ENCODE measurements at places on chromosomes 16 and 17.
A peak's percentile ranks its signal among the peaks of the same experiment; 100 is the strongest.

- no peak for DNase-seq
Observed at GRCh38 chr16:83051451-83051850, 424.7 kb downstream of the CDH13 start.

DNA sequence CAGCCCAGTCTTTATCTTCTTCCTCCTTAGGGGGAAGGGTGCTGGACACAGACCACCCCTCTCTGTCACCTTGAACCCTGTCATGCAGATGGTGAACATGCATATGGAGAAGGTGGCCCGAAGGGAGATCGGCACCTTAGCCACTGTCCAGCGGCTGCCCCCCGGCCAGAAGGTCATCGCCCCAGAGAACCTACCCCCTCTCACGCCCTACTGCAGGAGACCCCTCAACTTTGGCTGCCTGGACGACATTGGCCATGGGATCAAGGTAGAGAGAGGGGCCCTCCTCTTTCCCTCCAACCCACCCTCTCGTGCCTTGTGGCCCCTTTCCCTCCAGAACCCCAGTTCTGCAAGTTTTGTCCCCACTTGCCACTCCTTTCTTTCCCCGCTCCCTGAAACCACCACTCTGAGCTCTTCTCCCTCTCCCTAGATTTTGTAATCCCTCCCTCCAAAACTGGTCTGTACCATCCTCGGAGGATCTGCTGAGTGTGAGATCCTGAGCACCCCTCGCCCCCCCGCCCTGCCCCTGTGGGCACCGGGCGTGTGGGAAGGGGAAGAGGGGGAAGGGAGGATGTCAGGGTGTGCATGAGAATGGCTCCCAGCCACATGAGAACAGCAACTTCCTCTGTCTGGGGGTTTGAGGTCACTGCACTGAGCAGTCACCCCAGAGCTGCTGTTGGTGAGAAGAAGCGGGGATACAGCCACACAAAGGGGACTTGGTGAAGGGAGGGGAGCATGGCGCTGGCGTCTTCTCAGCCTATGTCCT is 7.3 kb downstream of the ABI3 start:
- no peak for DNase-seq

- DNase-seq: no peak
Observed at GRCh38 chr17:66717641-66718058, 117.3 kb upstream of the CACNG5 start.

DNA sequence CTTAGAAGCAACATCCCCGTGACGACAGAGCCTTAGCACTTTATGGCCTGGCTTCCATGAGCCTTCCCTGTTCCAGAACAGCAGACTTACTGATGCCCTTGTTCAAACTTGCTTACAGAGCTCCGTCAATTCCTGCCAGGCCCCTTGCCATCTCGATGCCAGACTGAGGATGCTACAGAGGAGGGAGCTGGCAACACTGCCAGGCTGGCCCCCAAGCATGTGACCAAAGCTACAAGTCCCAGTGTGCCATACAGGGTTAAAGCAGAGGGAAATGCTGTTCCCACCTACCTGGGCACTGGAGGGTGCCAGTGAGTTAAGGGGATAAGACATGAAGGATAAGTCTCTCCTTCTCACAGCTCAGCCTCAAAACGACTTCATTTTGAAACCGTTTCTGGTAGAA is 33.5 kb upstream of the SREBF1 start:
- no peak for DNase-seq

DNA sequence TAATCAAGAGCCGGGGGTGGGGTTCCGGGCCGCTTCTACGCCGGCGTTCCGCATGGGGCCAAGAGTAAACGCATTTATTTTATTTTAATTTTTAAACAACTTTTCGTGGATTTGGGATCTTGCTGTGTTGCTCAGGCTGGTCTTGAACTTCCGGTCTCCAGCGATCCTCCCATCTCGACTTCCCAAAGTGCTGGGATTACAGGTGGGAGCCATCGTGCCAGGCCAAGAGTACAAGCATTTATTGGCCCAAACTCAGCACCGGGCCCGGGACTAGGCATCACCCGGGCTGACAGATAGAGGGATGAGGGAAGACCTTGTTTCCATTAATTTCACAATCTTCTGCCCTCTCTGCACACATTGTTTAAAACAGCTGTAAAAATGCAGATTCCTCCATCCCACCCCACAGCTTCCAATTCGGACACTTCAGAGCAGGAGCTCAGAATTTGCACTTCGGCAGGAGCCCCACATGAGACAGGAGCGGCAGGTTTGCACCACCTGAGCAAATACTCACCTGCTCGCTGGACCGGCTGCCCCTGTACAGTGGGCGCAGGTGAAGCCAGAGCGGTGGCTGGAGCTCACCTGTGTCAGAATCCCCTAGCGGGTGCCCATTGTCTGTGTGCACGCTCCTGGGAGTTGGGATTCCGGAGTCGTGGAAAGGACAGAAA is 663 bp upstream of the GINS2 start:
- no peak for DNase-seq

- DNase-seq: peak; percentile 27
Observed at GRCh38 chr17:72725433-72726068, 366.9 kb downstream of the SLC39A11 start.

- no peak for DNase-seq
Observed at GRCh38 chr17:64148699-64149098, 18.8 kb upstream of the ERN1 start.

- DNase-seq: no peak
Observed at GRCh38 chr17:29042679-29043538, at the start of gene PIPOX. Gene PIPOX, plus strand, starts transcription at chr17:29043141. Its CDS starts 85 bp downstream, at chr17:29043226.

GRCh38 chr17:28413804-28414203 is 7.8 kb upstream of the SLC46A1 start:
- no peak for DNase-seq

DNA sequence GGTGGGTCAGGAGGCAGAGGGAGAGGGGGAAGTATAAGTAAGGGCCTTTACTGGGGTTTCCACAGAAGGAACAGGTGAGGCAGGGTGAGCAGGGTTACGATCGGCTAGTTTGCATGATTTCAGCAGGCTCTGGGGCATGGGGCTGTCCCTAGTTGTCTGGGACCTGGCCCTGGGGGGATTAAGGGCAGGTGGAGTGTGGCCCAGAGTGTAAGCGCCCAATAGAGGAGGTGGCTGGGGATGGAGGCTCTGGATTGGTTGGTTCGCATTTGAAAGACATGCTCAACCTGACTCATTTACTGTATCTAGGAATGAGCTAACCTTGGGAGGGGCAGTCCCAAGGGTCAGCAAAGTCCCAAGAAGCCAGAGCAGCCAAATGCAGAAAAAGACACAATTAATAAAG is 230.3 kb downstream of the MAP2K4 start:
- no peak for DNase-seq

DNA sequence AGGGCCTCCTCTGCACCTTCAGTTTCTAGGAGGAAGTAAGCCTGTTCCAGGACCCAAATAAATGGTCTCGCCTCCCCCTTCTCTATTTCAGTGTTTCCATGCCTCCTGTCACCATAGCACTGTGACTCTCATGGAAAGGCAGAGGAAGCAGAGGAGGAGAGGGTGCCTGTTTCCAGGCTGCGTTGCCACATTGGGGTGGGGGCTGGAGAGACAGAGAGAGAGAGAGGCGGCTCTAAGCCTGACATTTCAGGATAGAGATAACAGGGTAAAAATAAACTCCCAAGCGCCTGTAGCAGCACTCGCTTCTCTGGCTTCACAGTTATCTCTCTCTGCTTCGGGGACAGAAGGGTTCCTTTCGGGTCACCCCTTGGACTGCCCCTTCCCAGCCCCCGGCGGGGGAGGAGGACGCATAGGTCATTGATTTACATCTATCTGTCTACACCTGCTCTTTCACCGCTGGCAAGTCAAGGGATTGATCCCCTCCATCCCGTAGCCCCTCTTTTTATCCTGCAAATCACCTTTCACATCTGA is 71.2 kb upstream of the MRTFB start:
- no peak for DNase-seq
